ENCODE measurements at places on chromosomes 7 and 10. TPM values are rescaled to one million over a fixed set of nuclear protein-coding genes. Genes with fewer than 3 reads are reported as not detected.
A peak's percentile ranks its signal among the peaks of the same experiment; 100 is the strongest.

- DNase-seq, result no peak
Observed at GRCh38 chr7:2444476-2444875, 31.7 kb downstream of the GRIFIN start.

DNA sequence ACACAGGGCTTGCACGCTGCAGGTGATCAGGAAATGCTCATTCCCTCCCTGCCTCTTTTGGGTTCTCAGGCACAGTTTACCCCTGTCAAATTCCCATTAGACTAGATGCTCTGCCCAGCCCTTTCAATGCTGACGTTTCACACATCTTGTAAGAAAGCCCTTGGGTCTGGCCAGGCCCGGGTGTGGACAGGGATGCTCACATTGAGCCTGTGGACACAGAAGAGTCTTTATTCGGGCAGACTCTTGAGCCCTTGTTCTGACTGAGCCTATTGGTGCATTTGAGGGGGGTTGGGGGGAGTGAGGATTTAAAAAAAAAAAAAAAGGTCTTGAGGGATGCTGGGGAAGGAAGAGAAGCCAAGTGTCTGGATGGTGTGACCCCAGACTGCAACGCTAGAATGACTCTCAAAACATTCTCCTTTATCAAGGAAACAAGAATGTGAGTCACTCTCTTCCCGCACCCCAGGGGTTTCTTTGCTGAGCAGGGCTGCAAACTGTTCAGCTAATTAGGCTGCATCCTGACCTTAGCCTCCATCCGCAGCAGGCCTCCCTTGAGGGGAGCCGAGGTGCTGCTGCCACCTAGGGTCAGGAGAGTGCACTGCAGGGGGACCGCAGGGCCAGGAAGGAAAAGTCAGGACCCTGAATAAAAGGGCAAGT is 53.6 kb upstream of the TMEM72 start:
- peak; percentile 30 for DNase-seq

DNA sequence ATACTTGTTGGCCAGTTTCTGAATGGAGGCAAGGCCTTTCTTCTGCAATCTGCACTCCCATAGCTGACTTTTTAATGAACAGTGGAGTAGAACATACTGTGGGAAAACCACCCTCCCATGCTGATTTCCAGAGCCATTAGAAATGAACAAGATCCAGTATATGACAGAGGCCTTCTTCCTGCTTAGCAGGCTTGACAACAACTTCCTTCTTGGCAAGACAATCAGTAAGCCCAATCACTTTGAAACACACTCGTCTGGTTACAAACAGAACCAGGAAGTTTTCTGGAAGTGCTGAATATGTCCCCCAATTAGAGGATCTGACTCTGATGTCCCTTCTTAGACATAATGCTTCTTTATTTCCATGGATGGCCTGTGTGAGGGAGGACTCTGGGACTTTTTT is 103.4 kb downstream of the SAMD9 start:
- no peak for DNase-seq

Gene TMEM225B
- 1.3 TPM for total RNA-seq

DNA sequence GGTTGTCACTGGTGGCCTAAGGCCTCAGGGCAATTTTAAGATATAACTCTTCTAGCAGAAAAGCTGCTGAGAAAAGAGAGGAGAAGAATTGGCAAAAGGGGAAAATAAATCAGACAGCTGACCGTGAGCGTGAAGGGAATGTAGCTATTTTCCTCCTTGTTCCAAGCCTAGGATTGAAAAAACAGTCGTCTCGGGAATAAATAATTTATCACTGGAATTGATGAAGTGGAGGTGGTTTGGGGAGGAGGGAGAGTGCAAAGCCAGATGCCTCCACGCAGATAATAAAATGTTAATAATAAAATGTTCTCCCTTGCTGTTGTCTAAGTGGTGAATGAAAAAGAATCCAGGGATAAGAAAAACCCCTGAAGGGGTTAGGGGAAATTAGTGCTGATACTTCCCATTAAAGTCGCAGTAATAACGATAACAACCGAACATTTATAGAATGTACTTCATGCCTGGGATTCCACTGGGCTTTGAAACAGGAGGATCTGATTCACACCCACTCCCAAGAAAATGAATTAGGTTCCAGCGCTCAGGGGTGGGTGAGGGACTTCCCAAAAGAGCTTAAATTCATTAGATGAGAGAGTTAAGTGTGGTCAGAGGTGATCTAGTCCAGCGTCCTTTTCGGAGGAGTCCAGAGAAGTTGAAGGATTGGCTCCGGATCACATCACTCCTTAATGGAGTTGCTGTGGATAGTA is 27.3 kb downstream of the BAMBI start:
- DNase-seq, result no peak

- no peak for DNase-seq
Observed at GRCh38 chr7:42186151-42186550, 50.9 kb downstream of the GLI3 start.

Measured in activated T-helper 2 cell treated with anti-CD3 and anti-CD28 coated beads, Interferon-gamma antibody, Interleukin-2, Interleukin-4, amounts not matched to agents 10 μg/mL and 5 μg/mL and 100 μg/mL, durations not matched to agents 14 hours and 24 hours and 36 hours (primary cell).